ENCODE measurements at places on chromosomes 13 and 19.

GRCh38 chr19:44447916-44448674 is at the start of gene ZNF229:
Gene ZNF229, minus strand, starts transcription at chr19:44448472. Its CDS starts 5,625 bp downstream, at chr19:44442847.
- peak; percentile 79 for DNase-seq

GRCh38 chr13:33108620-33109019 is 92.4 kb downstream of the KL start:
- no peak for DNase-seq

- no peak for DNase-seq
Measured at GRCh38 chr19:57537953-57538547, 10.9 kb downstream of the ZNF549 start.

DNA sequence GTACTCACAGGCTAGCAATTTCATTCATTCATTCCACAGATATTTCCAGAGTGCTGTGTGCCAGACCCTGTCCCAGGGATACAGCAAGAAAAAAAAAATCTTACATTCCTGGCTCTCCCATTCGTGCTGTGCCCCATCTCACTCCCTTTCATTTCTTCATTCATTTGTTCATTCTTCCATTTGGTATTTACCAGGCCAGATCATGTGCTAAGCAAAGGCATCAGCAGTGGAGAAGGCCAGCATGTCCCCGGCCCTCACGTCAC is 2.3 kb downstream of the MAP3K10 start:
- DNase-seq: no peak

DNA sequence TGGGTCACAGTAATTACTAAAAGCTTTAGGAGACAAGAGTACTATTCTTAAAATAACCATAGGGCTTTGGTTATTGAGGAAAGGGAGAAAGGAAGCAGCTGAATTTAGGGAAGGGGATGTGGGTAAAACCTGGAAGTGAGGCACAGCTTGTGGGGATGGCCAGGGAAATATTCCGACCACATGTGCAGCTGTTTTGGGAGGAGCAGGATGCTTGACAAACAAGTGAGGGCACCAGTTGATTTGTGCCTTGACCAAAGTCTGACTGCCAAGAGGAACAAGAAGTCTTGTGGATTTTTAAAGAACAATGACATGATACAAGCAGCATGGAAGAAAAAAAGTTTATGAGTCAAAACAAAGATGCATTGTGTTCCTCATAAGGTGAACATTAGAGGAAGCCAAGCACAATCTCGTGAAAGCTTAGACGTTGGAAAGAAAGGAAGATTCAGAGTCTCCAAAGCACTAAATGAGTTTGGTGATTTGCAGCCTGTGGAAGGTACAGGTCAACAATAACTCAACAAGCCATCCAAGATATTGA is 108.5 kb upstream of the GPC6 start:
- peak; percentile 1 for DNase-seq

- no peak for DNase-seq
Measured at GRCh38 chr19:32104850-32105235, 240.6 kb upstream of the ZNF507 start.

- DNase-seq: no peak
Measured at GRCh38 chr19:47405197-47405550, 14.2 kb downstream of the MEIS3 start.

DNA sequence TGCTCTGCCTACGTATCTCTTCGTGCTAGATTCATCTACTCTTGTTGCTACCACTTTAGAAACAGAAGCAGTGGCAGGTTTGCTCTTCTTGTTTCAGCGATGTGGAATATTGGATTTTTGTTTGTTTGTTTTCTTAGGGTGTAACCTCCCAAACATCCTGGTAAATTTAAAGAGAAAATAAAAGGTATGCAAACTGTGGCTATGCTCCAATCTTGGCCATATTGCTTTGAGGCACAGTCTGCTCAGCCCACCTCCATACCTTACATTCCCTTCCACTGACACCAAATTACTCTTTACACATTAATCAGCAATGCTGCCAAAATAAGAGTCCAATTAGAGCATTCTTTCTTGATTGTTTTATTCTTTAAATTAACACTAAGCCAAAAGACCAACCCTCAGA is 25.2 kb upstream of the UBL3 start:
- no peak for DNase-seq

GRCh38 chr13:54775501-54776191 is 1747.0 kb downstream of the OLFM4 start:
- DNase-seq: no peak

GRCh38 chr19:38713865-38714264 is 30.4 kb downstream of the CAPN12 start:
- DNase-seq: no peak

- peak; percentile 62 for DNase-seq
Measured at GRCh38 chr19:7676854-7677253, at the start of gene MCEMP1. Gene MCEMP1, plus strand, starts transcription at chr19:7677090. Its CDS starts 31 bp downstream, at chr19:7677121.

- DNase-seq: no peak
Measured at GRCh38 chr13:75339635-75340374, 142.2 kb downstream of the TBC1D4 start.

DNA sequence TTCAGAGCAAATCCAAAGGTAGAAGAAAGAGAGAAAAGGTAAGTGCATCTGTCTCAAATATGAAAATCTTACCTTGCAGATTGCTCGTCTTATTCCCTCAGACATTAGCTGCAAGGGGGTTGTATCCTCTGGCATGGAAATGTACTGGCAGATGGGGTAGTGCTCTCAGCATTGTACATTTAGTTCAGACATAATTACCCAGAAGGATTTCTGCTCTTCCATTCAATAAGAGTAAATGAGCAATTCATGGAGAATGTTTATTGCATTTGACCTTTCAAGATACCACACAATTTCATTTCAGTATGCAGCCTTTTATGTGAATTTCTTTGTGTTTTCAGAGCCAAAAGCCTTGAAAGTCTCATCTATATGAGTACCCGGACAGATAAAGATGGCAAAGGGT is 63.8 kb downstream of the SCEL start:
- DNase-seq: no peak

- DNase-seq: no peak
Measured at GRCh38 chr13:74098077-74098476, 36.1 kb downstream of the KLF12 start.

GRCh38 chr19:31147234-31147633 is 202.0 kb downstream of the TSHZ3 start:
- no peak for DNase-seq

DNA sequence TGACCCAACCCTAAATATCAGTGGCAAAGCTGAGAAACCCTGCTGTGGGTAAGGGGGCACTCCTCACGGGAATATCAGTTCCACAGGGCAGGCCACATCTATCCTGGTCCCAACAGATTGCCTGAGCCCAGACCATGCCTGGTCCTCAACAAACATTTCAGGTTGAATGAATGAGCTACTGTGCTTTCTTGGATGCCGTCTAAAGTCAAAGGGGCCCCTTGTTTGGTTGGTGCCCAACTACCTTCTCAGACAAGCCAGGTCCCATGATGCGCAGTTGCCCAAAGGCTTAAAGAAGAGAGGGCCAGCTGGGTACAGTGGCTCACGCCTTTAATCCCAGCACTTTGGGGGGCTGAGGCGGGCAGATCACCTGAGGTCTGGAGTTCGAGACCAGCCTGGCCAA is 2.4 kb downstream of the DPP9 start:
- DNase-seq: no peak

GRCh38 chr19:38265213-38265861 is 964 bp downstream of the SPINT2 start:
- no peak for DNase-seq

- no peak for DNase-seq
Measured at GRCh38 chr19:19900139-19900728, 512 bp upstream of the ZNF93 start.
